ENCODE measurements at places on chromosomes 12 and 14. TPM values are rescaled to one million over a fixed set of nuclear protein-coding genes. Genes with fewer than 3 reads are reported as not detected.

GRCh38 chr12:68844788-68845695, 37.1 kb downstream of the MDM2 start:
- H3K27ac ChIP-seq, result no peak overlapping the region
- no peak for DNase-seq
- H3K36me3 ChIP-seq, result peaks cover 35% of the 10 kb centered on the region

GRCh38 chr12:29676676-29677075, 107.1 kb downstream of the TMTC1 start:
- no peaks in the 10 kb centered on the region for H3K36me3 ChIP-seq
- no peak overlapping the region for H3K27ac ChIP-seq
- DNase-seq, result no peak
- no peak overlapping the region for H3K4me3 ChIP-seq

Gene SCARB1
- 45.3 TPM for polyA plus RNA-seq

DNA sequence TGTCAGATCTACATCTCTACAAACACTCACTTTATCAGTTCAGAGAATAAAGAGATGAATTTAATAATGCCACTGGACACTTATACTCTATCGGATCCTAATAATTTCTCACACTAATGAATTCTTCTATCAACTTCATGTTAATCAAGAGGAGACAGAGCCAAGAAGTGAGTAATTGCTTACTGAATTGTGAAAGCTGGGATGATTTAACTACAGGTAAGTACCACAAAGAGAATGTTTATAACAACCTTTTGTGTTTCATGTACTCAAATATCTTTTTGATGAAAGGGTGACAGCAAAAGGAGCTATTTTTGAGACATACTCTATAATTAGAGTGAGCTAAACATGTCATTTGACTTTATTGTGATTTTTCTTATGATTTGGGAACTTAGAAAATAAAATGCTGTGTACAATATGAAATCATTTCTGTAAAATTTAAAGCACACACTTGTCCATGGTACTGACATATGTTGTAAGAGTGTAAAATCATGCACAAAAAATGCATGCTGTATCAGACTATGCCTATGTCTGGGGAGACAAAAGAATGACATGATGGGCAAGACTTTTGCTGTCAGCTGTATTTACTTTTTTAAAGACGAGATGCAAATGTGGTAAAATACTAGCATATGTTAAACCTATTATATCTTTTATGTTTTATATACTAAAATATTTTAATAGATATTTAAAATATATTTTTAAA, 361.2 kb downstream of the CCER1 start:
- H3K27me3 ChIP-seq, result no peaks in the 10 kb centered on the region
- no peak overlapping the region for H3K27ac ChIP-seq
- H3K4me1 ChIP-seq, result no peaks in the 10 kb centered on the region
- H3K36me3 ChIP-seq, result no peaks in the 10 kb centered on the region

DNA sequence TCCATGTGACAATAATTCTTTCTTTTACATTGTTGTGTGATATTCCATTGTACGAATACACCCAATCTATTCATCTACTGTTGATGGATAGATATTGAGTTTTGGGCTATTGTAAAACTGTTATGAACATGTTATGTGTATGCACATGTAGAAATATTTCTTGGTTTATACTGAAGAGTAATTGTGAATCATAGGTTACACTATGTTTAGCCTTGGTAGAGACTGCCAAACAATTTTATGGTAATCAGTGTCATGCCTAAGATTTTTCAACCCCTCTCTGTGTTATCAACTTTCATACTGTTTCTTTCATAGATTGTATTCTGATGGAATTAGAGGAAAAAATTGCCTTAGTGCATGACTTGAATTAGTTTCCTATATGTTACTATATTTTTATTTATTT, 39.5 kb downstream of the FRMD6 start:
- no peak overlapping the region for H3K4me3 ChIP-seq
- no peaks in the 10 kb centered on the region for H3K4me1 ChIP-seq
- no peaks in the 10 kb centered on the region for H3K36me3 ChIP-seq
- H3K27me3 ChIP-seq, result no peaks in the 10 kb centered on the region
- DNase-seq, result no peak
- H3K27ac ChIP-seq, result no peak overlapping the region

DNA sequence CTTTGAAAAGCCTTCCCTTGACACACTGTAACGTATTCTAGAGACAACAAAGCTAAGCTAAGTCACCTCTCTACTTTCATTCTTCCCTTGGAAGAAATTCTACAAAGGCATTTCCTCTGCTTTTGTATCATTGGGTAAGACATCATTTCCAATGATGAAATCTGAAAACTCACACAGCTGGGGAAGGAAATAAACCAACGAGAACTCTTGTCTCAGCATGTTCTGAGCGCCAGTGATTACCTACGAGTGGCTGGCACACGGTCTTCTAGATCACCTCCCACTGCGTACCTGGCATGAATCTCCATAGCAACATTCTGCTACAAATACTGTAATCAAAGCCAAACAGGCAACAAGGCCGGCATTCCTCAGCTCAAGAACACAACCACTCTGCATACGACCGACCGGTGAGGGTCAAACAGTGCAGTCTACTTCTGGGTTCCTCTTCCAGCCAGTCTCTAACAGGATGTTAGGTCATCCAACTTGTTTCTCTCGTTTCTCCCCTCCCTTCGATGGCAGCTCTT, 7.6 kb downstream of the VPS37B start:
- DNase-seq, result no peak
- no peaks in the 10 kb centered on the region for H3K27me3 ChIP-seq
- H3K4me1 ChIP-seq, result peaks cover 5% of the 10 kb centered on the region
- H3K27ac ChIP-seq, result peak overlapping the region; percentile 11
- H3K4me3 ChIP-seq, result no peak overlapping the region
- no peaks in the 10 kb centered on the region for H3K36me3 ChIP-seq

DNA sequence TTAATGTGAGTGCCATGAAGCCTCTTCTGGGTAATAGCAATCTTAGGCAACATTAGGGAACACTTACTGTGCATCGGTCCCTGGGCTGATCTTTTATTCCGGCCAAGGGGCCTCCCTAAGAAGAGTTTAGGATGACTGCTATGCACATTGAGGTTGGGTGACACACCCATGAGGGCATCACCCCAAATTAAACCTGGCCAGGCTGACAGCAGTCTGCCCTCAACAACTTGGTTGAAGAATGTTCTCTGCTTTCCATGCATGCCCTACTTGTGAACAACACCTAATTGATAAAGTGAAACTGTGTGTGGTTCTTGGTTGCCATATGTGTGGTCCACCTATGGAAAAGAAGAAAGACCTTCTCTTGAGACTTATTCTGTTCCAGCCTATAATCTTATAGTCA, 1098.0 kb downstream of the BCL11B start:
- H3K36me3 ChIP-seq, result no peaks in the 10 kb centered on the region
- H3K27ac ChIP-seq, result no peak overlapping the region
- no peak overlapping the region for H3K4me3 ChIP-seq
- no peak for DNase-seq
- H3K4me1 ChIP-seq, result 0 out of 2 replicates have a peak, but pooled peaks cover 3% of the 10 kb centered on the region

Gene KRT83
- polyA plus RNA-seq, result not detected

- no peaks in the 10 kb centered on the region for H3K27me3 ChIP-seq
- no peaks in the 10 kb centered on the region for H3K36me3 ChIP-seq
- H3K27ac ChIP-seq, result no peak overlapping the region
- H3K4me1 ChIP-seq, result no peaks in the 10 kb centered on the region
- DNase-seq, result no peak
- no peak overlapping the region for H3K4me3 ChIP-seq
Measured at GRCh38 chr14:51457843-51458562, 193.7 kb upstream of the FRMD6 start.

- no peak overlapping the region for H3K27ac ChIP-seq
- DNase-seq, result no peak
- no peaks in the 10 kb centered on the region for H3K4me1 ChIP-seq
- no peaks in the 10 kb centered on the region for H3K27me3 ChIP-seq
Measured at GRCh38 chr14:65079768-65080167, 22.5 kb downstream of the MAX start.

Gene GLI1
- 31.0 TPM for polyA plus RNA-seq

- H3K4me3 ChIP-seq, result no peak overlapping the region
- no peaks in the 10 kb centered on the region for H3K27me3 ChIP-seq
- DNase-seq, result no peak
- H3K27ac ChIP-seq, result no peak overlapping the region
- no peaks in the 10 kb centered on the region for H3K4me1 ChIP-seq
Measured at GRCh38 chr12:40375076-40375475, 150.3 kb downstream of the LRRK2 start.

Gene GUCY2C
- polyA plus RNA-seq, result 1.9 TPM

Gene KRT3
- not detected for polyA plus RNA-seq

Gene GPRC5D
- 0.45 TPM for polyA plus RNA-seq

GRCh38 chr12:18723752-18724151, 14.1 kb downstream of the PLCZ1 start:
- no peak overlapping the region for H3K4me3 ChIP-seq
- H3K36me3 ChIP-seq, result no peaks in the 10 kb centered on the region
- H3K27ac ChIP-seq, result no peak overlapping the region
- H3K4me1 ChIP-seq, result no peaks in the 10 kb centered on the region
- DNase-seq, result no peak
- no peaks in the 10 kb centered on the region for H3K27me3 ChIP-seq

GRCh38 chr12:124295431-124296058, 652 bp downstream of the RFLNA start:
- peaks cover 23% of the 10 kb centered on the region for H3K4me1 ChIP-seq
- peaks cover 17% of the 10 kb centered on the region for H3K27me3 ChIP-seq
- H3K4me3 ChIP-seq, result peak overlapping the region; percentile 60
- DNase-seq, result no peak

- H3K4me3 ChIP-seq, result no peak overlapping the region
- H3K4me1 ChIP-seq, result no peaks in the 10 kb centered on the region
- peaks cover 3% of the 10 kb centered on the region for H3K36me3 ChIP-seq
- no peak for DNase-seq
Measured at GRCh38 chr14:89215114-89215513, 201.9 kb downstream of the FOXN3 start.

DNA sequence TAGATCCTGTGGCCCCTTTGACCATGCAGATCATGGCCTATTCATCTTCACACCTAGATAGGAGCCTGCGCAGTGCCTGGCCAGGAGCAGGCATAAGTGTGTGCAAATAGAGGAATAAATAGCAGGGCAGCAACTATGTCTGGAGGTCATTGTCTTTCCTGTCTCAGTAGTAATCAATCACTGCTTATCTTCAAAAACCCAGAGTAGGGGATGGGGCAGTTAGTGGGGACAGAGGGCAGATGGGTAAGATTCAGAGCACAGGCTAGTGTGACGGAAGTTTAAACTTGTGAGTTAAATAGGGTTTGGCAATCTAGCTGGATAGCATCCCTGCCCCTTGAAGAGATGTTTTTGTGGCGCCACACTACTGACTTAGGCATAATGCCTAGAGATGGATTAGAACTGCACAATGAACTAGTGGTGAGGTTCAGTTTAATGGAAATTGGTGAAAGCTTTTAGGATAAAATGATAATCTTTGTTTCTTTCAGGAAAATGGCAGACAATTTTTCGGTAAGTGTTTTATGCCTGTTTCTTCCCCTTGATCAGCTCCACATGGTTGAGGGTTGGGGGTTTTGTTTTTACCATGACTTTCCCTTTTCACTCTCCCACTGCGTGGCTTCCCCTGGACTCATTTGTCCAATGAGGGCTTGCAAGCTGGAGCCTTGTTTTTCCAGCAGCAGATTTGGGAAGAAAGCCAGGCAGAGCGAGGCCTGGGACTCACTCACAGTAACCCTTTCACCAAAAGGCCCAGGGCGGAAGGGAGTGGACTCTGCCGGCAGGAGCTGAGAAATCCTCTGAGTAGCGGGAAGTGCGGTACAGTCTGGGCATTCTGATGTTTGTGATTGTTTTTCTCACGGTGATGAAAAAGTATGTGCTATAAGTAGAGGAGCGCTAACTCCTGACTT, 8.1 kb downstream of the LGALS3 start:
- H3K36me3 ChIP-seq, result peaks cover 5% of the 10 kb centered on the region
- DNase-seq, result no peak
- H3K27me3 ChIP-seq, result no peaks in the 10 kb centered on the region
- no peak overlapping the region for H3K4me3 ChIP-seq

- no peaks in the 10 kb centered on the region for H3K4me1 ChIP-seq
- H3K27me3 ChIP-seq, result no peaks in the 10 kb centered on the region
- no peak overlapping the region for H3K27ac ChIP-seq
- H3K4me3 ChIP-seq, result no peak overlapping the region
Measured at GRCh38 chr14:45947830-45948229, 694.8 kb upstream of the MIS18BP1 start.

- H3K27ac ChIP-seq, result no peak overlapping the region
- no peak for DNase-seq
- H3K27me3 ChIP-seq, result no peaks in the 10 kb centered on the region
- H3K36me3 ChIP-seq, result no peaks in the 10 kb centered on the region
Measured at GRCh38 chr14:68113343-68113930, 293.9 kb downstream of the RAD51B start.

GRCh38 chr14:93281937-93282336, 50.9 kb downstream of the BTBD7 start:
- no peaks in the 10 kb centered on the region for H3K4me1 ChIP-seq
- H3K4me3 ChIP-seq, result no peak overlapping the region
- H3K36me3 ChIP-seq, result no peaks in the 10 kb centered on the region
- no peaks in the 10 kb centered on the region for H3K27me3 ChIP-seq
- DNase-seq, result no peak
- H3K27ac ChIP-seq, result no peak overlapping the region

Gene RASSF8
- polyA plus RNA-seq, result 4.4 TPM

- H3K4me1 ChIP-seq, result no peaks in the 10 kb centered on the region
- no peaks in the 10 kb centered on the region for H3K36me3 ChIP-seq
- H3K4me3 ChIP-seq, result no peak overlapping the region
- H3K27me3 ChIP-seq, result no peaks in the 10 kb centered on the region
Measured at GRCh38 chr12:109871668-109872314, 8.6 kb downstream of the GLTP start.

DNA sequence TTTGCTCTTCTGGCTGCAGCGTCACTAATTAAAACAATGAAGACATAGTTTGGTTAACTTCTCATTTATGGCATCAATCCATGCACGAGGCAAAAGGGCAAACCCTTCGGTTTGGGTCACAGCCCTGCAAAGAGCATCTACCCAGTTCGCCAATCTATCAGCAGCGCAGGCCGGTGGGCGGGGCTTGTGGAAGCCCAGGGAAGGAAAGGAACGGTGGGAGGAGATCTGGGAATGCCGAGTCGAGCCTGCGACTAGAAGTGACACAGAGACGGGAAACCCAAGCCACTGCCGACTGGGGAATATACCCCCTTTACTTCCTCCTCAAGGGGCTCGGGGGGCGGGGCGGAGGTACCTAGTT, 466 bp downstream of the KICS2 start:
- H3K4me3 ChIP-seq, result peak overlapping the region; percentile 74
- H3K4me1 ChIP-seq, result peaks cover 10% of the 10 kb centered on the region
- no peaks in the 10 kb centered on the region for H3K36me3 ChIP-seq
- H3K27me3 ChIP-seq, result no peaks in the 10 kb centered on the region

All from H1 (cell line).